Thoracic aorta (tissue), 2 donors: ENCODE measurements at places on chromosomes 3 and 15.

DNA sequence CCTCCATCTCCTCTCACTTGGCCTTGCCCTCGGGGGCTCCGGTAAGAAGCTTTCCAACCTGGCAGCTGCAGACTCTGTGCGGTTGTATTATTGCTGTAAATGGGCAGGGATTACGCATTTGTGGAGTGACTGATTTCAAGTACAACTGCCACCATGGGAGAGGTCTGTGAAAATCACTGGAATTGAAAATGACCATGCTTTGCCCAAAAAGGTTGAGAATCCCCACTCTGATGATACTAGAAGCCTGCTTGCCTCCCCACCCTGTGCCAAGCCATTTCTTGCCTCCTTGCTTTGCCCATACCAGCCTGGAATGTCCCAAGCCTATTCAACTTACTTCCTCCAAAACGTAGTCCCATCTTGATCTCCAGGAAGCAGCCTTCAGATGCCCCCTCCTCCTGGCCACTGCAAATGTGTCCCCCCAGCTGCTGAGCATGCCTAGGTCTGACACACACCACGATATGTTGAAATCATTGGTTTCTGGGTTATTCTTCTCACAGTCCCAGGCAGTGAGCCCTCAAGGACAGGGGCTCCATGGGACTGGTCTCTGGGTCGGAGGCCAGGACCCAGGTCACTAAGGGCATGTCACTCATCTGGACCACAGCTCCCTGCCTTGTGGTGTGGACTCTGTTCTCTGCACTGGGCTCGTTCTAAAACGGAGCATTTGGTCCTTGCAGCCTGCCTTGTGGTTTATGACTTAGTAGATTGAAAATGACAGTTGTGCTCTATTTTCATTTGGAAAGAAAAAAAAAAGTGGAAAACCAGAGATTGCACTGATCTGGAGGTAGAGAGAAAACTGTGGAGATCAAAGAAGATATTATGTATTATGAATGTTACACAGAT lies 42.9 kb downstream of the SMAD3 start:
- no peak for DNase-seq

DNA sequence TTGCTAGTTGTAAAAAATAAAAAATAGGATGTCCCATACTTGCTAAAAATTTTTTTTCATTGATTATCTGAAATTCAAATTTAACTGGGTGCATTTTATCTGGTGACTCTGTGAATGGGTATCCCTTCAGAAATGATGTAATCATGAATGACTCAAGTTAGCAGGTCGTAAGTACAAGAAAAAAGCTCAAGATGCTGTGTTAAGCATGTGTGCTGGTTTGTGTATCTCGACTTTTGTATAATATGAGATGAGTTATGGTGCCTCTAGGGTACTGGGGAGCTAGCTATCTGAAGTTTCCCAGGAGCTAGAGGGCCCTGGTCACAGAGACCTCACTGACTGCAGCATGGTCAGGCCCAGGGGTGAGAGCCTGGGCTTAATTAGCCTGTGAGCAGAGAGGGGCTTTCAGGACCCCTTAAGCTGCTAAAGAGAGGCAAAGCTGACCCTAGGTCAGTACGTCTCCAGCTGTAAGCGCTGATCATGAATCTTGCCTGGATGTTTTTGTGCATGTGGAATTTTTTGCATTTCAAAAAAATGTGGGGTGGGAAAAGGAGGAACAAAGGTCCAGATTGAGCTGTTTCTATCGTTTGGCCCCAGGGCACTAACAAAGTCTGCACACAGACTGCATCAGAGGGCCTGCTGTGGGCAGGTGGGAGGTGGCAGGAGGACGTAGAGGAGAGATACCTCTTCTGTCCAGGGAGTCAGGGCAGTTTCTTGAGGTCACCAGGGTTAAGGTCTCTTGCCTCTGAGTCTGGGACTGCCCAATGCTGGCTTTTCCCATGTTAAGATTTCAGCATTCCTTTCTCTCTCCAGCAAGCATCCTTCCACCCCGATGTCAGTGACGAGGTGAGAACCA lies 233.2 kb upstream of the TPM1 start:
- no peak for DNase-seq

GRCh38 chr3:131605916-131606315 lies 103.1 kb upstream of the MRPL3 start:
- no peak for DNase-seq

- DNase-seq: no peak
Observed at GRCh38 chr15:79458491-79458890, 26.4 kb downstream of the MINAR1 start.

DNA sequence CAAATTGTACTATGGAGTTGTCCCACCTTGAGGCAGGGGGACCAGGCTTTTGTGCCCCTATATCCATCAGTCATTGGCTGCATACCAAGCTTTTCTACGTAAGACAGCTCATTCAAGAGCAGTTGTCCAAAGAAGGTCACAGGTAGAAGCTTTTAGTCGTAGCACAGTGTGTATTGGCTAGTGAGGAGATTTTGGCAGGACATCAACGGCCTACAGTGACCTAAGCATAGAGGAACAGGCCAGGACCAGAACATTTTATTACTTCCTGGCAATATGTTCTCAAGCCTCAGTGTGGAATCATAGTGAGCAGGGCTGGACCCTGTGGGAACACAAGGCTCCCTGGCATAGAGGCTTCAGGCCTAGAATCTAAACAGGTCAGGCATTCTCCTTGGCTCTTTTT lies 105.4 kb upstream of the ANKRD28 start:
- peak; percentile 68 for DNase-seq

- DNase-seq: no peak
Observed at GRCh38 chr3:16449369-16449768, 64.1 kb downstream of the RFTN1 start.

GRCh38 chr15:47384341-47384740 lies 333.0 kb upstream of the SEMA6D start:
- DNase-seq: no peak

DNA sequence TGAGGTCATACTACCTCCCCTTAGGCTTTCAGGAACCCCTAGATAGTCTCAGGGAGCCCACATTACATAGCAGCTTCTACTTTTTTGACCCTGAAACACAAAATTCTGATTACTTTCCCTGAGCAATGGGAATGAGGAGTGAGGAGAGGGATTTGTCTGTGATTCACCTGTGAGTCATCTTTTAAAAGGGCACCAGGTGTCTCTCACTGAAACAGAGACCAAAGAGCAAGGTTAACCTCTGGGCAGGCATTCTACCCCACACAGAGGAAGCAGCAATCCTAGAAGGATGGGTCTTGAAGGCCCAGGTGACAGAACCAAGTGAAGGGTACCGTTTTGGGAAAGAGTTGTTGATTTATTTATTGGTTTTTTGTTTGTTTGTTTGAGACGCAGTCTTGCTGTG lies 31.1 kb upstream of the UBE2E2 start:
- no peak for DNase-seq

- no peak for DNase-seq
Observed at GRCh38 chr3:156626104-156626503, 48.3 kb upstream of the TIPARP start.

DNA sequence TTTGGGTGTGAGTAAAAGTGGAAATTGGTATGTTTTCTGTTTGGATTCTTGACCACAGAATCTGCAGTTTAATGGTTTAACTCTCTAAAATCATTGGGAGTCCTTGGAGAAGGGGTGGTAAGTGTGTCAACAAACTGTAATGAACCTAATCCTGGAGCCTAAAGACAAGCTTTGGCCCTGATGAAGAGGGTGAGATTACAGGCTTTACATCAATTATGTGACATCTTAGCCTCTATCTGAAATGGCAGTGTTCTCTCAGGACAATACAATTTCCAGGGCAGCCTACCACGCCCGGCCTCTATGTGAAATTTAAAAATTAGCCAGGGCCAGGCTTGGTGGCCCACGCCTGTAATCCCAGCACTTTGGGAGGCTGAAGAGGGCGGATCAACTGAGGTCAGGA lies 4.3 kb upstream of the PKM start:
- DNase-seq: no peak

GRCh38 chr3:121619691-121620090 lies 26.5 kb downstream of the FBXO40 start:
- no peak for DNase-seq

- DNase-seq: no peak
Observed at GRCh38 chr3:69563981-69564380, 175.3 kb upstream of the MITF start.

- no peak for DNase-seq
Observed at GRCh38 chr3:102398176-102398575, 36.6 kb upstream of the ZPLD1 start.

- no peak for DNase-seq
Observed at GRCh38 chr3:171846597-171846996, 3.4 kb downstream of the TMEM212 start.

DNA sequence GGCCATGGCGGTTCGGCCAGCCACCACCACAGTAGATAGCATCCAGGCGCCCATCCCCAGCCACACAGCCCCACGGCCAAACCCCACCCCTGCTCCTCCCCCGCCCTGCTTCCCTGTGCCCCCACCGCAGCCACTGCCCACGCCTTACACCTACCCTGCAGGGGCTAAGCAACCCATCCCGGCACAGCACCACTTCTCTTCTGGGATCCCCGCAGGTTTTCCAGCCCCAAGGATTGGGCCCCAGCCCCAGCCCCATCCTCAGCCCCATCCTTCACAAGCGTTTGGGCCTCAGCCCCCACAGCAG lies 29.5 kb downstream of the PTPN23 start:
- DNase-seq: no peak

DNA sequence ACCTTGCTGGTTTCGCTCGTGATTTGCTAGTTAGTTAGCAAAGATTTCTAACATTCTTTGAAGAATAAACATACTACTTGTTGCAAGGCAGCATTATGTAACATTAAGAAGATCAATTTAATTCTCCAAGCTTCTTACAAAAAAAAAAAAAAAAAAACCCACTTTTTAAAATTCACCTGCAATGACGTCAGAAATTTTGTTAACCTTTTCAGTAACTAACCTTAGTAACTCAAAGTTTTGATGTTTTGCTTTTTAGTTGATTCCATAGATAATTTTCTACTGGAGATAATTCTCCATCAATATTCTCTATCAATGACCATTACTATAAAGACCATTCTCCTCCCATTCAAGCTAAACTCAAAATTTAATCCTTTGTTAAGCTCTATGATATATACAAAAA lies 491.8 kb upstream of the TBL1XR1 start:
- no peak for DNase-seq

DNA sequence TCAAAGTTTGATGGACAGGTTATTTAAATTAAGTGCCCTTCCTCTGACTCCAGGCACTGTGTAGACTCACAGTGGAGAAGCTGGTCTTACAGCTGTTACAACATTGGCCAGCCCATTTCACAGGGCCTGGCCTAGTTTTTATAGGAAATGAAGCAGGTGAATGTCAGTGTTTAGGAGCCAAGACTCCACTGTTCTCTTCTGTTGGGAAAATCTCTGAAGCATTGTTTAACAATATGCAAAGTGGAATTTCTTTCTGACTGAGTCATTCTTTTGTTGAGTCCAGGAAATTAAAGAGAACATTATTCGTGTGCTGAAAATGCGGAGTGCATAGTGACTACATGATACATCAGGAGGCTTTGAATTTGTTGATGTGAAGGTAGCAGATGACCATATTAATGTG lies 64.7 kb downstream of the ARRDC4 start:
- no peak for DNase-seq

DNA sequence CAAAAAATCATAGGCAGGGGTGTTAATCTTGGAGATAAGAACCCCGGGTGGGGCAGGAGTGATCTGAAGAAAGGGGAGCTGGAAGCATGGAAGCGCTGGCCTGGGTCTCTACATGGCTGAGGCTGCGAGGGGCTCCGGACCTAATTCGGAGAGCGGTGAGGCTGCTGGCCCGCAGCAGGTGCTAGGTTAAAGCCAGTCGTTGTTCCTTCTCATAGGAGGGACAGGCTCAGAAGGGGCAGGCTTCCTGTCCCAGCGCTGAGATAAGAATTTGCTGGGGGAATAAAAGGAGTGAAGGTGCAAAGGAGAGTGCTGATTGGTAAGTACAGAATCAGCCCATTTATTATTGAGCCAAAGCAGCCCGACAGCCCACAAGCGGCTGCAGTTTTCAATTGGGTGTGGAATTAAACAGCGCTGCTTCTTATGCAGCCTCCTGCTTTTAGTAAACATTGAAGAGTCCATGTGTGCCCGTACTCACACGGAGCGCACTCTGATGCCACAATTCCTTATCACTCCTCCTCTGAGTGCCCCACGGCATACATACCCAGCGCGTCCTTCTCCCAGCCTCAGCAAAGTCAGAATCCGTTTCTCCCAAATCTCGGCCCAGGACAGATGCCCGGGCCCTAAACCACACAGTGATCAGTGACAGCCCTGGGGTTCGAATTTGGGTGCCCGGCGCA lies 17.1 kb downstream of the CHST13 start:
- no peak for DNase-seq

GRCh38 chr3:140249188-140249587 lies 314.2 kb downstream of the CLSTN2 start:
- DNase-seq: no peak

- DNase-seq: no peak
Observed at GRCh38 chr15:76368122-76368621, 31.6 kb downstream of the ISL2 start.

- DNase-seq: no peak
Observed at GRCh38 chr3:59920822-59921221, 871.0 kb upstream of the CFAP20DC start.

DNA sequence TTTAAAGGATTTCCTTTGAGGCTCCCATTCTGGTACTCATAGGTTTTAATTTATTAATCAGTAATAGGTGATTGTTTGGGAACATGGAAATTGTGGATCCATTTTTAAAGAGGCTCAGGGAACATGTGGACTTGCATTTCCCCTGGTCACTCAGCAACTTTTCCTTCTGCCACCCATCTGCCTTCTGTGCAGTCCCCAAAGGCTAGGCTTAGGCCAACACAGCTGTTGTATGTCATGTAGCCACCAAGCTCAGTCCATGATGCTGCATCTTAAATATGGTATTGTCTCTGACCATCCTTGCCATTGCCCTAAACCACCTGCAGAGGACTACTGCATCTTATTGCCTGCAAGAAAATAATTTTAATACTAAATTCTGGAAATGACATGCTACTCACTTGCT lies 416.7 kb upstream of the SEMA6D start:
- DNase-seq: no peak

DNA sequence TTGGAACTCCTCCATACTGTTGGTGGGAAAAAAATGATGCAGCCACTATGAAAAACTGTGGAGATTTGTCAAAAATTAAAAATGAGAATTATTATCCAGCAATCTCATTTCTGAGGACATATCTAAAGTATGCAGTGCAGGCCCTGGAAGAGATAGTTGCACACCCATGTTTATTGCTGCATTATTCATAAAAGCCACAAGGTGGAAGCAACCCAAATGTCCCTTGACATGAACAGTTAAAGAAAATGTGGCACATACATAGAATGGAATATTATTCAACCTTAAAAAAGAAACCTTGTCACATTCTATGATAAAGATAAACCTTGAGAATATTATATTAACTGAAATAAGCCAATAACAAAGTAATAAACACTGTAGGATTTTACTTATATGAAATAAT lies 80.9 kb upstream of the ARHGEF26 start:
- no peak for DNase-seq

- DNase-seq: no peak
Observed at GRCh38 chr3:45536316-45536715, 58.2 kb upstream of the LIMD1 start.

GRCh38 chr15:70291305-70292075 lies 193.8 kb upstream of the TLE3 start:
- DNase-seq: no peak
